Sigmoid colon (tissue), 7 donors: ENCODE measurements at places on chromosomes 12 and 14. TPM values are rescaled to one million over a fixed set of nuclear protein-coding genes. Genes with fewer than 3 reads are reported as not detected.

DNA sequence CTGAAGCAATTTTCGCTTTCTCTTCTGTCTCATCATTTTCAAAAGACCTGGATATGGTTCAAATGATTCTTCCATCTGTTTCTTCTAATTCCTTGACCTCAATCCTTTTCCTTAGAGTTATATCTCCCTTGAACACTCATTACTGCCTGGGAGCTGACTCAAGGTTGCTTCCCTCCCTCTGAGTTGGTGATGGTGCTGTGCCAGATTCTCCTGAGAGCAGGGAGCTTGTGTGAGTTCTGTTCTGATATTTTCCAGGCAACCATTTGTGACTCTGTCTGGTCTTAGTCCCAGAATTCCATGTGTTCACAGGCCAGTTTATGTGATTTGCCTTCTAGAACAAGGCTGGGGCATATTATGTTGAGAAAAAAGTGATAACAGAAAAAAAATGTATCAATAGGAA is 505.1 kb upstream of the SYT1 start:
- no peaks in the 10 kb centered on the region for H3K36me3 ChIP-seq
- no peak overlapping the region for H3K4me3 ChIP-seq
- no peaks in the 10 kb centered on the region for H3K27me3 ChIP-seq
- peak; percentile 77 for DNase-seq
- H3K27ac ChIP-seq = no peak overlapping the region

DNA sequence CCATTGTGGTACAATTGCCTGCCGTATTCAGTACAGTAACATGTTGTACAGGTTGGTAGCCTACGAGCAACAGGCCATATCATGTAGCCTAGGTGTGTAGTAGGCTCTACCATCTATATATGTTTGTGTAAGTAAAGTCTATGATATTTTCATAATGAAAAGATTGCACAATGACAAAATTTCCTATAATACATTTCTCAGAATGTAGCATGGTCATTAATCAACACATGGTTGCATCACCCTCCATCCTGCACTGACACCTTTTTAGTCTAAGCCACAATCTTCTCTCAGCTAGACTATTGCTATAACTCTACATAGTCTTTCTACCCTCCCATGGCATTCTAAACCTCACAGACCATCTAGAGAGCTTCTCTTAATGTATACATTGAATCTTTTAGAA is 158.5 kb upstream of the HMGA2 start:
- no peaks in the 10 kb centered on the region for H3K4me1 ChIP-seq
- no peak overlapping the region for H3K4me3 ChIP-seq
- no peaks in the 10 kb centered on the region for H3K36me3 ChIP-seq
- no peak overlapping the region for H3K27ac ChIP-seq
- DNase-seq = no peak
- H3K27me3 ChIP-seq = no peaks in the 10 kb centered on the region

DNA sequence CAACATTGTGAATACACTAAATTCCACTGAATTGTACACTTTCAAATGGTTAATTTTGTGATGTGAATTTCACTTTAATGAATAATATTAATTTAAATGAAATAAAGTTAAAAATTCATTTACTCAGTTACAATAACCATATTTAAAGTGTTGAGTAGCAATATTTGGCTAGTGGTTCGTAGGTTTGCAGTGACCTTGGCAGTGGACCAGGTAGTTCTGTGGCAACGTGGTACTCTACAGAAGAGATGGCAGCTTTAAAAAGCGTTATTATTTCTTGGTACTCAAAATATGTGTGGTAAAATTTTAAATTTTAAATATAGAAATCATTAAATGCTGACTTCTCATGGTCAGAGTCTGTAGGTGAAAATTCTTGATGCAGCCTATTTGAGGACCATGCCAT is 51.6 kb downstream of the AEBP2 start:
- H3K27ac ChIP-seq = no peak overlapping the region
- H3K4me3 ChIP-seq = no peak overlapping the region
- H3K4me1 ChIP-seq = peaks cover 7% of the 10 kb centered on the region
- no peak for DNase-seq

DNA sequence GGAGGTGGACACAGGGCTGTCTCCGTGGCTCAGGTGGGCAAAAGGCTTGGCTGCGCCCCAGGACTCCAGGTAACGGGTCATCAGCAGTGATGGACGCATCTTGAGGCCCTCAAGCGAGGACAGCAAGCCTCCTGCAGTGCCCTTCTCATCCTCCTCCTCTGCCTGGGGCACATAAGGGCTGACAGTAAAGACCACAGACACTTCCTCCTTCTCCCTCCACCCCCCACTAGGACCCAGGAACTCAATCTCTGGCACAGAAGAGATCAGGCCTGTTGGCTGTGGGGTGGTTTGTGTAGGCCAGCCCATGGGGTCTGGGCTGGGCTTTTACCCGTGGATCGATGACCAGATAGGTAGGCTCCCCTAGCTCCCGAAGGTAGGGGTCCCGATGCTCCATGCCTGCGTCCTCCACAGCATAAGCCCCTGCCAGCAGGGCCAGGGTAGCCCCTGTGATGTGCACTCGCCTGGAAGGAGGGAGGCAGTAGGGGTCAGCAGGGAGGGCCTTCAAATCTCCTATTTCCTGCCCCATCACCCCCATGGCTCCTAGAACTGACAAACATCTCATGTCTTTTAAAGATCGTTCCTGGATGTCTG is 5.7 kb downstream of the ADCY4 start:
- no peaks in the 10 kb centered on the region for H3K36me3 ChIP-seq
- DNase-seq = no peak
- no peaks in the 10 kb centered on the region for H3K27me3 ChIP-seq
- no peak overlapping the region for H3K27ac ChIP-seq

- no peaks in the 10 kb centered on the region for H3K27me3 ChIP-seq
- DNase-seq = no peak
- H3K4me1 ChIP-seq = peaks cover 11% of the 10 kb centered on the region
- no peaks in the 10 kb centered on the region for H3K36me3 ChIP-seq
- H3K27ac ChIP-seq = peak overlapping the region; percentile 22
Observed at GRCh38 chr12:2998789-2999264, 39.6 kb downstream of the TEAD4 start.

DNA sequence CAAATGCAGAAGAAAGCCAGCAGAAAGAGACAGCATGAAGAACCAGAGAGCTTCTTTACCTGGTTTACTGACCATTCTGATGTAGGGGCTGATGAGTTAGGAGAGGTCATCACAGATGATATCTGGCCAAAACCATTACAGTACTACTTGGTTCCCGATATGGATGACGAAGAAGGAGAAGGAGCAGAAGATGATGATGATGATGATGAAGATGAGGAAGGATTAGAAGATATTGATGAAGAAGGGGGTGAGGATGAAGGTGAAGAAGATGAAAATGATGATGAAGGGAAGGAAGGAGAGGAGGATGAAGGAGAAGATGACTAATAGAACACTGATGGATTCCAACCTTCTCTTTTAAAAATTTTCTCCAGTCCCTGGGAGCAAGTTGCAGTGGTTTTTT is 178.2 kb upstream of the CRY1 start:
- DNase-seq = no peak
- no peaks in the 10 kb centered on the region for H3K36me3 ChIP-seq
- H3K4me3 ChIP-seq = no peak overlapping the region

DNA sequence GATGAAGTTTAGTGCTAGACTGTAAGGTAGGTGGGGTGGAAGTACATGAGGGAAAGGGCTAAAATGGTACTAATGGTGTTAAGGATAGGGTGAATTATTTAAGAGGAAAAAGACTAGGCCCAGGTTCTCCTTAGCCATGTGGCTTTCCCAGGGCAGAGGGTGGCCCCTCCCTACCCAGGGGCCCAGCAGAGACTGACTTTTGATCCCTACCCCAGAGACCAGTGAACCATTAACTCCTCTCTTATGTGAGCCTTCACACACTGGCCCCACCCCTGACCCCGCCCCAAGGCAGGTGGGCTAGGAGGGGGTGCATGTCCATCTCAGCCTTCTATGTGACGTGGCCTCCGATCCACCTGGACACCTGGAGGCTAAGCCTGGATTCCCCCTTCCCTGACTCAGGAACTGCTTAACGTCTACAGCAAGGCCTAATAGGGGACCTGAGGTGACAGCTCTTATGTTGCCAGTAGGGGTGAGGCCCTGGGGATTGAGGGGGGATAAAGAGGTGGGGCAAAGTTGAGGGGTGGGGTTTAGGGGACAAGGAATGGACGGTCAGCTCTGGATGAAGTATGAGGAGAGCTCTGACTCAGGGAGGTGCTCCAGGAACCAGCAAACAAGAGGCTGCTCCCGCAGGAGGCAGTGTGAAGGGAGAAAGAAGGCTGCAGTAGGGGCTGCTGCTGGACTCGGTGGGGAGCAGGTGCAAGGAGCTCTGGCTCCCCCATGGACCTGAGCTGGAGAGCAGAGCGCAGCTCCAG is 757 bp downstream of the SLC39A5 start:
- H3K4me3 ChIP-seq = no peak overlapping the region
- no peaks in the 10 kb centered on the region for H3K4me1 ChIP-seq
- no peak for DNase-seq
- H3K27ac ChIP-seq = no peak overlapping the region

- no peaks in the 10 kb centered on the region for H3K4me1 ChIP-seq
- H3K36me3 ChIP-seq = no peaks in the 10 kb centered on the region
- H3K27me3 ChIP-seq = no peaks in the 10 kb centered on the region
Observed at GRCh38 chr12:94046626-94047410, 101.6 kb upstream of the PLXNC1 start.

DNA sequence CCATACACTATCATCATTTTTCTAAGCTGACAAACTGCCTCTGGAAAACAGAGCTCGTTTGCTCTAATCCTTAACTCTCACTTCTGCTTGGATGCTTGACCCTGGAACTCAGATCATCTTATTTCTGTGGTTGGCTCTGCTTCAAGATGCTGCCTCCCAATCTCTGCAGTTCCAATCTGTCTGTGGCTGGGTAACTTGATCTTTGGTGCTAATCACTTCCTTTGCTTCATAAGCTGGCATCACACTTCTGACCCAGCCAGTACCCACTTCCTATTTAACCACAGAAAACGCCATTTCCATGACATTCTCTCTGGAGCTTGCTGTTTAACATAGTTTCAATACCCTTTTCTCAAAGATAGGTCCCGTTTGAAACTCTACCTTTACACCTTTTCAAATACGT is 254.2 kb downstream of the ACSS3 start:
- no peaks in the 10 kb centered on the region for H3K27me3 ChIP-seq
- DNase-seq = no peak
- no peak overlapping the region for H3K4me3 ChIP-seq
- no peaks in the 10 kb centered on the region for H3K36me3 ChIP-seq
- H3K27ac ChIP-seq = no peak overlapping the region

- no peaks in the 10 kb centered on the region for H3K27me3 ChIP-seq
- H3K4me3 ChIP-seq = no peak overlapping the region
- H3K27ac ChIP-seq = peak overlapping the region; percentile 56
- H3K36me3 ChIP-seq = peaks cover 54% of the 10 kb centered on the region
Observed at GRCh38 chr14:103657471-103657870, 28.5 kb downstream of the KLC1 start.

GRCh38 chr12:71771069-71771468 is 16.4 kb downstream of the RAB21 start:
- H3K4me3 ChIP-seq = no peak overlapping the region
- no peak overlapping the region for H3K27ac ChIP-seq
- H3K4me1 ChIP-seq = peaks cover 26% of the 10 kb centered on the region
- no peak for DNase-seq
- peaks cover 47% of the 10 kb centered on the region for H3K36me3 ChIP-seq

- no peaks in the 10 kb centered on the region for H3K36me3 ChIP-seq
- DNase-seq = no peak
- H3K27me3 ChIP-seq = no peaks in the 10 kb centered on the region
- no peak overlapping the region for H3K27ac ChIP-seq
- no peak overlapping the region for H3K4me3 ChIP-seq
- H3K4me1 ChIP-seq = no peaks in the 10 kb centered on the region
Observed at GRCh38 chr12:24111616-24112015, 162.1 kb upstream of the SOX5 start.

DNA sequence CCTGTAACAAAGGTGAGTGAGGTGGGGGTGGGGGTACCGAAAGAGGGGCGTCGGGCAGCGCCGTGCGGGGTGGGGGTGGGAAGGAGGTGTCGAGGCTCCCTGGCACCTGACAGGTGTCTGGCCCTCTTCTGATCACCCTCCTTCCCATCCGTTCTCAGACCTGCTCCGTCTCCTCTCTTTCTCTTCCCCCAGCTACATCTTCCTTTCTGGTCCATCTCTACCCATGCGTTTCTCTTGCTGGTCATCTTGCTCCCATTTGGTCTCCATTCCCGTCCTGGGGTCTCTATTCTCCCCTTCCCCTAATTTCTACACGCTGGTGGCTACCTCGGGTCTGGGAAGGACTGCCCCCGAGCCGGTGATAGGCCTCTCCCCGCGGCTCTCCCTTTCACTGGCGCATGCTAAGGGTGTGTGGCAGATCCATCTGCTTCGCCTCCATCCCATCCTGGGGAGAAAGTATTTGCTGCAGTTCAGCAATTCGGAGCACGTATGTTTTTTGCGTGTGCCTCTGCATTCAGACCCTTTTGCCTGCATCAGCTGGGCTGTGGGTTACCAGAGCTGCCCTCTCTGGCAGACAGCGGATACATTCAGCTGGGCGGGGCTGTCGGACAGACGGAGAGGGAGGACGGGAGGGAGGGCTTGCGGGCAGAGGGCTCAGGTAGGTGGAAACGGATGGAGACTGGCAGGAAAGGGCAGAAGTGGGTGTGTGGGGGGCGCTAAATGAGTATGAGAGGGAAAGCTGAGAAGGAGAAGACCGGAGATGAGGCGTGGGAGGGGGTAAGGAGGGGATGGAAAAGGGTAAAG is 730 bp downstream of the CLSTN3 start:
- peak overlapping the region; percentile 76 for H3K27ac ChIP-seq
- DNase-seq = no peak
- H3K27me3 ChIP-seq = no peaks in the 10 kb centered on the region
- H3K36me3 ChIP-seq = peaks cover 4% of the 10 kb centered on the region
- peaks cover 17% of the 10 kb centered on the region for H3K4me1 ChIP-seq

- H3K27ac ChIP-seq = no peak overlapping the region
- no peak overlapping the region for H3K4me3 ChIP-seq
- no peak for DNase-seq
- H3K27me3 ChIP-seq = no peaks in the 10 kb centered on the region
- H3K36me3 ChIP-seq = no peaks in the 10 kb centered on the region
Observed at GRCh38 chr14:90114554-90114953, 52.8 kb downstream of the KCNK13 start.

- no peaks in the 10 kb centered on the region for H3K36me3 ChIP-seq
- DNase-seq = peak; percentile 42
- no peak overlapping the region for H3K4me3 ChIP-seq
- no peaks in the 10 kb centered on the region for H3K4me1 ChIP-seq
- no peak overlapping the region for H3K27ac ChIP-seq
Observed at GRCh38 chr12:31011746-31012566, 61.7 kb upstream of the DDX11 start.

GRCh38 chr12:65327207-65328076 is 49.0 kb downstream of the MSRB3 start:
- peak; percentile 73 for DNase-seq
- no peak overlapping the region for H3K27ac ChIP-seq
- H3K36me3 ChIP-seq = no peaks in the 10 kb centered on the region
- H3K27me3 ChIP-seq = no peaks in the 10 kb centered on the region

CLEC7A gene
- total RNA-seq = 8.9 TPM

AICDA gene
- total RNA-seq = 1.1 TPM

CD9 gene
- 453 TPM for total RNA-seq

CCDC177 gene
- total RNA-seq = not detected

CMTM5 gene
- total RNA-seq = 4.4 TPM

MYH7 gene
- total RNA-seq = not detected

TTC6 gene
- total RNA-seq = not detected

POTEG gene
- not detected for total RNA-seq
